ENCODE measurements at places on chromosomes 7 and 10. TPM values are rescaled to one million over a fixed set of nuclear protein-coding genes. Genes with fewer than 3 reads are reported as not detected.
A peak's percentile ranks its signal among the peaks of the same experiment; 100 is the strongest.

DNA sequence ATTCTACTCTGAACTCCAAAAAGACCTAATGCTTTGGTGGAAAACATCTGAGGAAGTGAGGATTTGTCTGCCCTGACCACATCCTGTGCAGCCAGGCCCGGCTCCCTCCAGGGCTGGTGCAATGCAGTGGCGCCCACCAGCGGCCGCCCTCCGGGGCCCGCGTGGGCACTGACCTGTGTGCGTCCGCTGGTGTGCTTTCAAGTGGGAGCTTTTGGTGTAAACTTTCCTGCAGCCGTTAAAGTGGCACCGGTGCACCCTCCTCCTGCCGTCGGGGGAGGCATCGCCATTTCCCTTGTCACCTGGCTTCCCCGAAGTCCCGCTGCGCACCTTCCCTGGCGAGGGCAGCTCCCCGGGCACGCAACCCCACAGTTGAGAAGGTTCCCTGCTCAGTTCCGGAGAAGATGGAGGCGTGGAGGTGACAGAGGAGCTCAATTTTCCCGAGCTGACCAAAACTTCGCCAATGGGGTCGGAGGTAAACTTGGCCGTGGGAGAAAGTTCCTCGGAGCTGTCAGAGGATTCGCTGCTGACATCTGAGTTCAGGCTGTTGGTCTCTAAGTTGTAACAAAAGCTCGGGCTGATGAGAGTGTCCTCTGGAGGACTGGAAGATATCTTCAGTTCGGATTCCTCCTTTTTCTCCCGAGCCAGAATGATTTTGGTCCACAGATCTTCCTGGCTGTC lies 3.4 kb downstream of the KLF6 start:
- DNase-seq: no peak

- DNase-seq: no peak
Measured at GRCh38 chr10:8069627-8070026, 15.1 kb downstream of the GATA3 start.

DNA sequence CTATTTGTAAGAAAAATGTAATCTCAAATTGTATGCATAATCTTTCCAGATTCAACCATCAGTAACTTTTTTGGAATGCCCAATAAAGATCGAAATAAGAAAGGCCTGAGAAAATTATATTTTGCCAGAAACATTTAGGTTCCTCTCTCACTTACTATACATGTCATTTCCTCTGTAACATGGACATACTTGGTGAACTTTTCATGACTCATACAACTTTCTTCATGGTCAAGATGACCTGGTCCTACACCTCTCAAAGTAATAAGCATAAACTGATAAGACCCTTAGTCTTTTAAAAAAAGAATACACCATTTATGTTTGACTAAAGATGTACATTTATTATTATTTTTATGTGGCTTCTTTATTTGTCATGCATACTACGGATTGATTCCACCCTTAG lies 125.3 kb downstream of the REEP3 start:
- no peak for DNase-seq

- no peak for DNase-seq
Measured at GRCh38 chr10:68787813-68788212, 39.5 kb upstream of the STOX1 start.

GRCh38 chr7:82959528-82959927 lies 203.2 kb downstream of the PCLO start:
- no peak for DNase-seq

- no peak for DNase-seq
Measured at GRCh38 chr10:71562904-71563303, 156.7 kb downstream of the C10orf105 start.

- no peak for DNase-seq
Measured at GRCh38 chr7:128673571-128673970, 1.5 kb downstream of the GARIN1A start.

- DNase-seq: no peak
Measured at GRCh38 chr7:44311561-44312495, 13.6 kb downstream of the CAMK2B start.

GRCh38 chr7:102376964-102377466 lies 19.1 kb upstream of the PRKRIP1 start:
- DNase-seq: no peak

DNA sequence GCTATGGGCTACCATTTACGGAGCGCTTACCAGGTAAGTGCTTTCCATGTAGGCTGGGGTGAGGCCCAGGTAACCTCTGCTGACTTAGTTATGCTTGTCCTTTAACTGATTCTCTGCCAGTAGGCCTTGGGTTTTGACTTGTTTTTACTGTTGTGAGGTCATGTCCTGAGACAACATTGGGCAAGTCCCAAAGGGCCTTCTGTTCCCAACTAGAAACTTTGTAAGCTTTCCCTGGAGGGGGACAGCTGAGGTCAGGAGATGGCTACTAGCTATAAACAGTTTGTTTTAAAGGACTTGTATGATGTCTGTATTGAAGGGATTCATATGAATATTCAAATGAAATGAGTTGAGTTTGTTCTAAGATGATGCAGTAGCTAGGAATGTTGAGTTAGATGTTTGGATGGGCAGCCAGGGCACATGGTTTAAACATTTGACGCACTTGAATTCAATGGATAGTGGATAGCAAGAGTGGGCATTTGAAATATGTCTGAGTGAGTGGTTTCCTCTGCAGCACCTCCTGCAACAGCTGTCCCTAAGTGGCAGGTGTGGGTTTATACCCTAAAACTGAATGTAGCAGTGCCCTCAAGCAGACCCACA lies 10.0 kb upstream of the SGPL1 start:
- no peak for DNase-seq

DNA sequence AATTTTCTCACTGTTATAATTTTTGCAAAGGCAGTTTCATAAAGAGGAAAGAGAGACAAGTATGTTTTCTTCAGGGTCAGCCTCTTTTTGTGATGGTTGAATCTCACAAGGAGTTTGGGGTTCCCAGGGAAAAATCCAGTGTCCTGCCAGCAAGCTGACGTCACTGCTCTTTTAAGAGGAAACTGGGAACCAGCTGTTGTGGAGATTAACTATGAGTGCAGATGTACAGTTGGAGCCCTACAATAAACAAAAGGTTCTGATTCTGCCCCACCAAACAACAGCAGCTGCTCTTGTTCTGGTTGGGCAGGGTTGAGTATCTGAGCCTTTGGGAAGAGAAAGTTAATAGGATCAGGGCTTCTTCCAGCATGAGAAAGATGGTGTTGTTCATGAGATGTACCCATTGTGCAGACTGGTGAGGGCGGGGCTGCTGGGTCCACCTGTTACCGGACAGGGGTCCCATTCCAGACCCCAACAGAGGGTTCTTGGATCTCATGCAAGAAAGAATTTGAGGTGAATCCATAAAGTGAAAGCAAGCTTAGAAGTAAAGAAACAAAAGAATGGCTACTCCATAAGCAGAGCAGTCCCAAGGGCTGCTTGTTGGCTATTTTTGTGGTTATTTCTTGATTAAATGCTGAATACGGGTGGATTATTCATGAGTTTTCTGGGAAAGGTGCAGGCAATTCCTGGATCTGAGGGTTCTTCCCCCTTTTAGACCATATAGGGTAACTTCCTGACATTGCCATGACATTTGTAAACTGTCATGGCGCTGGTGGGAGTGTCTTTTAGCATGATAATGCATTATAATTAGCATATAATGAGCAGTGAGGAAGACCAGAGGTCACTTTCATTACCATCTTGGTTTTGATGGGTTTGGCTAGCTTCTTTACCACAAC lies 12.5 kb downstream of the PRF1 start:
- no peak for DNase-seq

- no peak for DNase-seq
Measured at GRCh38 chr10:88886557-88886956, 6.5 kb downstream of the STAMBPL1 start.

DNA sequence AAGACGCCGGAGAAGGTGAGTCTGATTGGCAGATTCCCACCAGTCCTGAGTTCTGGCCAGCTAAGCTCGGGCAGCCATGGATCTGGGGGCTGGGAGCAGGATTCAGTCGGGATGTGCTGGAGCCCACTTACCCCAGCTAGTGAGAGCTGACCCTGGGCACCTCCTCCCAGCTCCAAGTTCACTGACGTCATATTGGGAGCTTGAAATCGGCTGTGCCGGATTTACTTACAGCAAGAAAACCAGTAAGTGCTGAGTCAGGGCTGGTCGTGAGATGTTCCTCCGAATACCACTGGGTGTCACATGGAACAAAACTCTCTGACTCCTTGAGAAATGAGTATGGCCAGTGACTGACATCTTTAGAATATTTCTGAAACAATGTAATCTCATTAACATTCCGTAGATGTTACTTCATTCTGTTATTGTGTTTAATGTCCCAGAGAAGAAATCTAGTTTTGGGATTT lies 621.2 kb downstream of the SDK1 start:
- peak; percentile 82 for DNase-seq

- no peak for DNase-seq
Measured at GRCh38 chr10:90816466-90816865, 41.4 kb downstream of the HTR7 start.

DNA sequence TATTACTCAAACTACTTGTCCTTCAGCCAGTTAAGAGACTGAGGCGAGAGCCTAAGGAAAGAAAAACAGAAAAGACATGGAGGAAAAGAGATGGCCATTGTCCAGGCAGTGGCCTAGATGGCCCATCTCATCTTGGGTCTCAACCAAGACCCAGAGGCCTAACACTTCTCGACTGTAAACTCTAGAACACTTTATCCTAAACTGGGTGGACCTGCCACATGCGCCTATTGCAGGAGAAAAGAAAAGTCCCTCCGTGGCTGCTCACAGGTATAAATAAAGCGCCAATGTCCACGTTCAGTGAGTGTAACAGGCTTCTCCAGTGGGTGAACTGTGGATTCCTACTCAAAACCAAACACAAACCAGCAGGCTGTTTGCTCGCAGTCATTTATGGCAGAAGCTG lies 92.7 kb upstream of the DDC start:
- DNase-seq: no peak

GRCh38 chr10:59695637-59696036 lies 14.0 kb downstream of the SLC16A9 start:
- DNase-seq: no peak

DNA sequence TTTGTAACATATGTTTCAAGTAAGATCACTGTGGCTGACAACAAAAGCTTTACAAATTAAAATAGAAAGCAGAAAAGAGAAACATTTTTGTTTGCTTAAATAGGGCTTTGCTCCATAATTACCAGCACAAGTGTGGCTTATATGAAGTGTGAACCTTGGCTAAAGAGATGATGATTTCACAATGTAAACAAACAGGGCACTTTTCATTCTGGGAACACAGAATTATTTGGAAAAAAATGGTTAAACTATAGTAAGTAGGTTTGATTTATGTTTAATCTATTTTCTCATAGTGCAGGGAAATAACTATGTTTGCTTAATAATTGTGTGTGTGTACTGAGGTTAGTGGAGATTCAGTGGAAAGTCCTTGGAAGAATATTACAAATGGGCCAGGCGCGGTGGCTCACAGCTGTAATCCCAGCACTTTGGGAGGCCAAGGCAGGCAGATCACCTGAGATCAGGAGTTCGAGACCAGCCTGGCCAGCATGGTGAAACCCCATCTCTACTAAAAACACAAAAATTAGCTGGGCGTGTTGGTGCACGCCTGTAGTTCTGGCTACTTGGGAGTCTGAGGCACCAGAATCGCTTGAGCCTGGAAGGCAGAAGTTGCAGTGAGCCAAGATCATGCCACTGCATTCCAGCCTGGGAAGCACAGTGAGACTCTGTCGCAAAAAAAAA lies 19.1 kb upstream of the OTUD1 start:
- peak; percentile 66 for DNase-seq

DNA sequence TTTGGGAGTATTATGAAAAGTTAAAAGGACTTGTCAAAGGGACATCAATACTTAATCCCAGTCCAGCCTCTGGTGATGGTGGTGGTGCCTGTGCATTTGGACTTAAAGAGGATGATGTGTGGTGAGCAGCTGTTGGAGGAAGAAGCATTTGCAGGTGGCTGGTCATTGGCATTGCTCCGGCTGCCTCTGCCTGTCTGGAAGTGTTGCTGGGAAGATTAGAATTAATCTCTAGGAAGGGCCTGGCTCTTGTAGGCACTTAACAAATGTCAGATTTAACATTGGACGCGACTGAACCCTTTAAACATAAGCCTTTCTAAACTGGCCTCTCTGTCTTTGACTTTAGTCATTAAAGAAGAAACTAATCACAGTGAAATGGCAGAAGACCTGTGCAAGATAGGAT lies 58.8 kb downstream of the FIGNL1 start:
- DNase-seq: no peak

DNA sequence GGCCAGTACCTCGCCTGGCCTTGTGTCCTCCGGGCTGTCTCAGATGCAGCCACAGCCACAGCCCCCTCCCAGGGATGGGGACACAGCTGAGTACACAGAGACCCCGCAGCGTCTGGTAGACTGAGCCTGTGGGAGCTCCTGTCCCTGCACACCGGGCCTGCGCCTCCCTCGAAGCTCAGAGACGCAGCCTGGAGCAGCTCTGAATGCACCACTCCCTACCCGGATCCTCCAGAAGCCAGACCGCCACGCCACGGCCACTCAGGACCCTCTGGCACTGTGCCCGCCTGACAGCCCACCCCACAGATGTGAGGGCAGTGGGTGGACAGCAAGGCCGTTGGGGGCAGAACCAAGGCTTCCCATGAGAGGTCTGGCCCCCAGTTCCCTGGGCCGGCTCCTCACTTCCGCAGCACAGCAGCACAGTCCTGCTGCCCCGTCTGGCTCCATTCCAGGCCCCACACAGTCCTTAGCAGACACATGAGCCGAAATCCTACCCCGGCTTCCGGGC lies 40.8 kb downstream of the PAPOLB start:
- DNase-seq: no peak

DNA sequence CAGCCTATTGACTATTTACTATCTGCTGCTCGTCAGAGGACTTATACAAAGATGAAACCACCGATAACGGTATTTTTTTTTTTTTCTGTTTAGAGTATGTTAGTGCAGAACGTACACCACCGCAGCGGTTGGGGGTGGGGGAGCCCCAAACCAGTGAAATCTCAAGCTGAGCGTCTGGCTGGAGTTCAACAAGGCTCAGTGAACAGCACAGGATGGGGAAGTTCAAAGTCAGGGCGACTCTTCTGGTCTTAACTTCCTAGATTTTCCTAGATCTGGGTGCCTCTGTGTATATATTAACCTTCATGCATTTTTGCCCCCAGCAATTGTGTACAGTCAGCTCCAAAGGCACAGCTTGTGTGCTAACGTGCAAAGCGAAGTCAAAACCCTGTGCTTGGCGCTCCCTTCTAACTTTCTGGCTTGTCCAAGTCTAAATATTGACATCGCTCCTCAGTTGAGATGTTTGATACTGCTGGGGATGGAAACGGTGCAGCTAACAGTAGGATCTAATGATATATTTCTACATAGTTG lies 1.1 kb downstream of the RHOBTB1 start:
- DNase-seq: peak; percentile 11

DNA sequence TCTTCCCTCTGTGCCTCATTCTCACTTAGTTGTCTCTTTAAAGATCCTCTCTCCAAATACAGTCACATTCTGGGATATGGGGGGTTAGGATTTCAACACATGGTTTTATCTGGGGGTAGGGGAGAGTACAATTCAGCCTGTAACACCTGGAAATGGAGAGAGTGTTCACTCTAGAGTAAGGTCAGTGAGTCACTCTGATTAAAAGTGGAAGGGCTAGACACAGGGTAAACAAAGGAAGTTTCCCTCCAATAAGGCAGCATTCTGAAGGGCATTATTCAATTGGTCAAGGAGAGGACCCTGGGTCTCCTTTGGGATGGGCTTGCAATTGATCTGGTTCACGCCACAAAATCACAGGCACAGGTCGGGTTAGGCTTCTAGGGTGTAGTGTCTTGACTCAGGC lies 232.8 kb upstream of the NPSR1 start:
- no peak for DNase-seq

ASIC3 gene
- 0.25 TPM for total RNA-seq

ZNF438 gene
- total RNA-seq: 2.7 TPM

NAT16 gene
- total RNA-seq: not detected

HYAL4 gene
- total RNA-seq: 0.17 TPM

CDK13 gene
- total RNA-seq: 36.0 TPM

AQP1 gene
- total RNA-seq: not detected

SLC16A12 gene
- total RNA-seq: 0.18 TPM

SYCE1 gene
- total RNA-seq: not detected

ATOH7 gene
- 0.07 TPM for total RNA-seq

Measured in foreskin keratinocyte (primary cell).